Stimulated activated CD4-positive, alpha-beta T cell treated with anti-CD3 and anti-CD28 coated beads, Interleukin-12 subunit alpha, Interleukin-12 subunit beta, amount 100 ng/mL, for 4 hours (primary cell): ENCODE measurements at places on chromosomes 7 and 10.

- DNase-seq = no peak
Observed at GRCh38 chr7:91289633-91290254, 25.5 kb downstream of the FZD1 start.

DNA sequence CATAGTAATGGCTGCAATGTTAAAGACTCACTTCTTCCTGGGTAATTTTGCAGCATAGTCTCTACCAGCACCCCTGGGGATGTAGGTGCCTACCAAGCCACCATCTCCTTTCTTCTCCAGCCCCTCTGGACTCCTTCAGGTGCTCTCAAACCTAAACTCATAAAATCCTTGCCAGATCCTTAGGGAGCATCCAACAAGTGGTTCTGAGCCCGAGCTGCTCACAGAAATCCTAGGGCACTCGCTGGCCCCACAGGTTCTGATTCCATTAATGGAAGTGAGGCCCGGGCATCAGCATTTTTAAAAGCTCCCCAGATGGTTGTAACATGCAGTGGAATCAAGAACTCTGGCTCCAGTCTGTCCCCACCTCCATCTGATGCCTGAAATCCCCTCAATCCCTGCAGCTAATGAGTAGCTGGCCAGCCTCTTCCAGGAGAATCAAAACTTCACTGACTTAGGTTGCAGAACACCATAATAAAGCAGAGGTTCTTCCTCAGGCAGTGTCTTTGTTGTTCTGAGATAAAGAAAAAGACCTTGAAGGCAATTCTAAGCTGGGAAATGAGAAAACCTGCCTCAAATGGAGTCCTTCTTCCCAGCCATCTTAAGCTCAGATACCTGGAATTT, 336.8 kb downstream of the KCNMA1 start:
- no peak for DNase-seq

GRCh38 chr10:49299816-49300139, 808 bp downstream of the C10orf71 start:
- no peak for DNase-seq

DNA sequence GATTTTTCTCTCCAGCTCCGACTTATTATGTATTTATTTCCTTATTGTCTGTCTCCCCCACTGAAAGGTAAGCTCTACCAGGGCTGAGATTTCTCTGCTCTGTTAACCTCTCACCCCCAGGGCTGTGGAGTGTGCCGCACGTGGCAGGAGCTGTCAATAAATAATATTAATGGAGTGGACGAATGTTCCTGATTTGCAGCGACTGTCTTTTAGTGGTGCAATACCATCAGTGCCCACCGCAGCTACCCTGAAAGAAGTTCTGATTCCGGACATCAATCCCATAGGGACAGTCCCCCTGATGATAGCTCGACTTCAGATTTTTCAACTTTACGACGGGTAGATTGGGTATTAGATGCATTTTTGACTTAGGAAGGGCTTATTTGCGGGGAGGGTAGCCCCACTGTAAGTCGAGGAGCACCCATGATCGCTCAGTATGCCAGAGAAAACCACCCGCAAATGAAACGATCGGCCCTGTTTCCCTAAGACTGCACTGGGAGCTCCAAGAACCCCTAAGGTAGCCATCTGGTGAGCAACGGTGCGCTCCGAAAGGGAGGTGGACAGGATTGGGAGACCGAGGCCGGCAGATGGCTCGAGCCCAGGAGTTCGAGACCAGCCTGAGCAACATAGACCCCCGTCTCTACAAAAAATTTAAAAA, 986 bp upstream of the PPP2R2D start:
- no peak for DNase-seq

DNA sequence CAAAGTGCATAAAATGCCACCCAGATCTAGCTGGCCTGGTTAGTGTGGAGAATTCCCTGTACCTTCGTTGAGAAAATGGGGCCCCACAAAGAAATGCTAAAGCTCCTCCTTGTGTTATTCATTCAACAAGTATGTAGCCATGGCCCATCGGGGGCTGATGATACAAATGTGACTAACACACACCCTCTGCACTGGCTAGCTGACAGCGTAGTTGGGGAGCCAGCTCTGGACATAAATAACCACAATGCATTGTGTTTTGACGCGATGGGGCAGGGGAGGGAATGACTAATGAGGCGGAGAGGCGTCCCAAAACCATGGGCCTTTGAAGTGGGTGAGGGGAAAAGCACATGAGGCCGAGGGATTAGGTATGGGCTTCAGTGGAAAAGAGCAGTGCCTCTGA, 28.2 kb upstream of the ASL start:
- no peak for DNase-seq

DNA sequence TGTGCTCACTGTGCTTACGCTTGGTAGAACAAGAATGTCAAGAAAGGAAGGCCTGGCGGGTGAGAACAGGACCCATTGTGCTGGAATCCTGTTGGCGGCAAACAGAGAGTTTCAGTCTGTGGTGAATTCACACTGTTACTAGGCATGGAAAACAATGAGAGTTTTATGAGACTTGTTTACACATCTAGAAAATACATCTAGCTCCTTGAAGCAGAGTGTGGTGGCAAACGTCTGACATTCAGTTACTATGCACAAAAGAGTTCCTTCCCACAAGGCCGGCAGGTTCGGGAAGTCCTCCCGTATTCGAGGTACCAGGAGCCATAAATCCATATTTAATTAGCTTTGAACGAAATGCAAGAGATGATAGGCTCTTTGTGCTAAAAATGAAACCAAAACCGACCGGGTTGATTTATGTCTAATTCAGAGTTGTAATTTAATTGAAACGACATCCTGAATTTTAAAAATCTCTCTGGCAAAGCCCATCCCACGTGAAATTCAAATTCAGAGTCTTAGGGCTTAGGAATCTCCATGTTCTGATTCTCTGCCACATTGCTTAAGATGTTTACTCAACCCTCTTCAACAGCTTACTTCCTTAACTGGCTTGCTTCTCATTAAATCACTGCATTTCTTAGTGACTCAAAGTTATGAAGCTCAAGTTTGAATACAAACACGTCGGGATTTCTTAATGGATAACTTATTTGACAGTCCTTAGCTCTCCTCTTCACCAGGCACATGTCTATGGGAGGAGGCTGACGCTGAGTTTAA, 299.9 kb upstream of the PITRM1 start:
- DNase-seq = no peak

DNA sequence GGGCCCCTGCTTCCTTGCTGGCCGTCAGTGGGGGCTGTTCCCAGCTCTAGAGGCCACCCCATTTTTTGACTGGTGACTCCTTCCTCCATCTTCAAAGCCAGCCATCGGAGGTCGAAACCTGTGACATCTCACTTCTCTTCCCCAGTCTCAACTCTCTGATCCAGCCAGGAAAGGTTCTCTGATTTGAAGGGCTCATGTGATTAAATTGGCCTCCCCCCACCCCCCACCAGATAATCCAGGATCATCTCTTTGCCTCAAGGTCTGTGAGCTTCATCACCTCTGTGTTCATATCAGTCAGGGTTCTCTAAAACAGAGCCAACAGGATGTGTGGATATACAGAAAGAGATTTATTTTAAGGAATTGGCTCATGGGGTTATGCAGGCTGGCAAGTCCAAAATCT, 5.6 kb upstream of the RAMP3 start:
- DNase-seq = no peak

GRCh38 chr7:66583490-66584110, 45.1 kb upstream of the KCTD7 start:
- no peak for DNase-seq
